ENCODE measurements at places on chromosomes 12 and 14.

GRCh38 chr14:58541633-58542022 lies 96.1 kb upstream of the DACT1 start:
- DNase-seq, result no peak
- H3K27me3 ChIP-seq, result no peaks in the 10 kb centered on the region
- H3K36me3 ChIP-seq, result no peaks in the 10 kb centered on the region
- H3K4me3 ChIP-seq, result no peak overlapping the region
- H3K27ac ChIP-seq, result no peak overlapping the region

GRCh38 chr12:50052964-50053363 lies 4.4 kb upstream of the ASIC1 start:
- peaks cover 38% of the 10 kb centered on the region for H3K4me1 ChIP-seq
- no peaks in the 10 kb centered on the region for H3K27me3 ChIP-seq
- no peaks in the 10 kb centered on the region for H3K36me3 ChIP-seq
- H3K4me3 ChIP-seq, result no peak overlapping the region

DNA sequence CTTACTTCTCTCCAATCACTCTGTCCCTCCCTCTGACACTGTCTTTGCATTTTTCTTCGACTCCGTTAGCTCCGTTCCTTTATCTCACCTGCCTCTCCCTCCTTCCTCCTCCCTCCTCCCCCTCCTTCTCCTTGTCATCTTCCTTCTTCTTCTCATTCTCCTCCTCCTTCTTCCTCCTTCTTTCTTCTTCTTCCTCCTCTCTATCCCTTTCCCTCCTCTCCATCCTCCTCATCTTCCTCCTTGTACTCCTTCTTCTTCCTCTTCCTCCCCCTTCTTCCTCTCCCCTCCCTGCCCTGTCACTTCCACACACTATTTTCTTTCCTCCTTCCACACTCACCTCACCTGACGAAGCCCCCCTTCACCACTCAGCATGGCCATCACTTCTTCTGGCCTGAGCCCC lies 53.0 kb downstream of the HSPB8 start:
- no peak overlapping the region for H3K27ac ChIP-seq
- H3K36me3 ChIP-seq, result no peaks in the 10 kb centered on the region
- H3K4me1 ChIP-seq, result no peaks in the 10 kb centered on the region
- DNase-seq, result no peak

- H3K36me3 ChIP-seq, result no peaks in the 10 kb centered on the region
- H3K27me3 ChIP-seq, result no peaks in the 10 kb centered on the region
- no peak overlapping the region for H3K4me3 ChIP-seq
- peaks cover 5% of the 10 kb centered on the region for H3K4me1 ChIP-seq
- DNase-seq, result no peak
- peak overlapping the region; percentile 38 for H3K27ac ChIP-seq
Measured at GRCh38 chr14:101790232-101790631, 28.7 kb downstream of the PPP2R5C start.

GRCh38 chr12:26744697-26745440 lies 88.1 kb downstream of the ITPR2 start:
- H3K27ac ChIP-seq, result no peak overlapping the region
- H3K27me3 ChIP-seq, result no peaks in the 10 kb centered on the region
- H3K36me3 ChIP-seq, result no peaks in the 10 kb centered on the region
- H3K4me3 ChIP-seq, result no peak overlapping the region

GRCh38 chr12:52499806-52500560 lies 6.9 kb upstream of the KRT6A start:
- H3K36me3 ChIP-seq, result no peaks in the 10 kb centered on the region
- no peak for DNase-seq

DNA sequence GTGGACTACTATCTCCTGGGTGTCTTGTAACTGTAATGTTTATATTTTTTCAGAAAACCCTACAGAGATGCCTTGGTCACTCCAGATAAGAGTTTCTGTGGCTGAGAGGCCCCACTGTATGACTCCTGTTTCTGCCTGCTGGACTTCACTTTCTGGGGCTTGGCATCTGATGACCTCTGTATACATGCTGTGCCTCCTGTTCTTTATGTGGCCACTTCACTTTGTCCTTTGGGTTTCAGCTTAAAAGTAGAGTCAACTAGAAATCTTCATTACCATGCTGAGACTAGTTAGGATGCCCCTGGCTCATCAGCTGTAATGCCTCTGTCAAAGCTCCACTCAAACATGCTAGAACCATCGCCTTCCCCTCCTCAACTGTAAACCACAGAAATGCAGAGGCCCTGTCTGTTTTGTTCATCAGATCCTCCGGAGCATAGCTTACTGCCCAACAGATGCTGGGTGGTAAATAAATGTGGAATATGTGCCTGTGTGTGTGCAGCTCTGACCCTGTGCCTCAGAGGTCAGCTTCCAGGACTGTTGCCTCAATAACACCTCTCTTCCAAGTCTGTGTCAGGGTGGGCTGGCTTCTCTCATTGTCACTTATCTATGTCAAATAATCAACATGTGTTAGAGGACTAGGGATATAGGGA lies 25.5 kb downstream of the ZNF664 start:
- H3K4me3 ChIP-seq, result no peak overlapping the region
- H3K27ac ChIP-seq, result no peak overlapping the region
- no peak for DNase-seq
- H3K4me1 ChIP-seq, result no peaks in the 10 kb centered on the region
- H3K27me3 ChIP-seq, result no peaks in the 10 kb centered on the region

DNA sequence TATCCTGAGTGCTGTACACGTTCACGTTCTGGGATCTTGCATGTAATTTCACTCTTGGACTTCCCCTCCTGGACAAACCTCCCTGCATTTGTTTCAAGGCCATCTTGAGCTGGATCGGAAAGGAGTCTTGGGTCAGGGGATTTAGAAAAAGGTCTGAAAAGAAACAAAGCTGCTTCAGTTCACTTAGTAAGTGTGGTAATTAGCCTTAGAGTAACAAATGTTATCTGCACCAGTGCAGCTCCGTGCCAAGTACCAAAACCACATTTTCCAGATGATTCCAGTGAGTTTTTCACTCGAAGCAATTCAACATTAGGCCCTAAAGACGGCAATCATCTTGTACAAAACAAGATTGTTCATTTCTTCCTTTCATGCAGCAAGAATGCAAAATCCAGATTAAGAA lies 39.4 kb upstream of the ATXN2 start:
- H3K27ac ChIP-seq, result no peak overlapping the region
- no peaks in the 10 kb centered on the region for H3K27me3 ChIP-seq
- no peak overlapping the region for H3K4me3 ChIP-seq
- DNase-seq, result no peak
